ENCODE measurements at places on chromosomes 6 and 20. TPM values are rescaled to one million over a fixed set of nuclear protein-coding genes. Genes with fewer than 3 reads are reported as not detected.

Gene MICA
- total RNA-seq = 85.2 TPM

Gene PRL
- total RNA-seq = not detected

Gene DEFB113
- not detected for total RNA-seq

Gene TSPO2
- not detected for total RNA-seq

Gene CTSZ
- total RNA-seq = 128 TPM

Gene EPPIN
- total RNA-seq = not detected

Gene PROCR
- total RNA-seq = 46.0 TPM

Gene ENPP4
- 3.6 TPM for total RNA-seq

Gene FAM83C
- total RNA-seq = not detected

Gene MYH7B
- total RNA-seq = 0.26 TPM

Gene CCN5
- total RNA-seq = 21.1 TPM

Gene LGSN
- total RNA-seq = under 0.01 TPM

Gene BPIFB2
- not detected for total RNA-seq

Gene BANF2
- not detected for total RNA-seq

Gene GPX6
- not detected for total RNA-seq

Gene ZNF337
- total RNA-seq = 21.6 TPM

Gene PRPH2
- total RNA-seq = 5.1 TPM

Gene PAK5
- total RNA-seq = not detected

Gene RAD21L1
- not detected for total RNA-seq

Gene SRMS
- not detected for total RNA-seq

Gene HRH3
- total RNA-seq = not detected

Gene PNPLA1
- total RNA-seq = not detected

Gene ZC2HC1B
- total RNA-seq = not detected

Gene KCNK16
- total RNA-seq = not detected

Gene BEND6
- total RNA-seq = 12.6 TPM

Gene VEGFA
- 150 TPM for total RNA-seq

Gene AIG1
- total RNA-seq = 40.6 TPM

Gene LAMP5
- total RNA-seq = 2.6 TPM

Gene GJA10
- total RNA-seq = not detected

Gene RAET1L
- not detected for total RNA-seq

Gene OR2H1
- not detected for total RNA-seq

Gene POM121L2
- not detected for total RNA-seq

Gene TUBB2B
- 5.1 TPM for total RNA-seq

Gene HLA-DRA
- total RNA-seq = 0.17 TPM

Gene TNNC2
- total RNA-seq = 1.3 TPM

Gene CLVS2
- not detected for total RNA-seq

Gene TFB1M
- 28.9 TPM for total RNA-seq

Gene HLA-DQA1
- total RNA-seq = not detected

Gene GABRR2
- total RNA-seq = 0.26 TPM

All from fibroblast of lung (primary cell).